ENCODE measurements at places on chromosomes 1 and 21. TPM values are rescaled to one million over a fixed set of nuclear protein-coding genes. Genes with fewer than 3 reads are reported as not detected.
A peak's percentile ranks its signal among the peaks of the same experiment; 100 is the strongest.

GRCh38 chr1:189374816-189375215 is 1102.8 kb downstream of the BRINP3 start:
- H3K4me3 ChIP-seq = no peak overlapping the region
- no peak overlapping the region for H3K27ac ChIP-seq
- no peak for DNase-seq
- H3K4me1 ChIP-seq = no peaks in the 10 kb centered on the region

DNA sequence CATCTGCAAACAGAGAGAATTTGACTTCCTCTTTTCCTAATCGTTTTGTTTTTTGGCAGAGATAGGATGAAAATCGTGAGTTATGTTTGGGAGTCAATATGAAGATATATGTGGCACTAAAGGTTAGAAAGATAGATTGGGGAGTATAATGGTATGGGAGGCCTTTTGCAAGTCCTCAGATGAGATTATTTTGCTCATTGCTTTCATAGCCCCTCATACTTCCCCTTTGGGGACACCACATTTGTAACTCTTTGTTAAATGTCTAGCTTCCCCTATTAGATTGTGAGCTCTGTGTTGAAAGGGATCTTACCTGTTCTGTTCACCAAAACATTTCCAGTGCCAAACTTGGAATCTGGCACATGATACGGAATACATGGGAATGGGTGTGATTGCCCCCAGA is 30.2 kb downstream of the RAVER2 start:
- no peak overlapping the region for H3K4me3 ChIP-seq
- no peaks in the 10 kb centered on the region for H3K36me3 ChIP-seq
- no peaks in the 10 kb centered on the region for H3K4me1 ChIP-seq
- DNase-seq = no peak
- no peaks in the 10 kb centered on the region for H3K27me3 ChIP-seq

DNA sequence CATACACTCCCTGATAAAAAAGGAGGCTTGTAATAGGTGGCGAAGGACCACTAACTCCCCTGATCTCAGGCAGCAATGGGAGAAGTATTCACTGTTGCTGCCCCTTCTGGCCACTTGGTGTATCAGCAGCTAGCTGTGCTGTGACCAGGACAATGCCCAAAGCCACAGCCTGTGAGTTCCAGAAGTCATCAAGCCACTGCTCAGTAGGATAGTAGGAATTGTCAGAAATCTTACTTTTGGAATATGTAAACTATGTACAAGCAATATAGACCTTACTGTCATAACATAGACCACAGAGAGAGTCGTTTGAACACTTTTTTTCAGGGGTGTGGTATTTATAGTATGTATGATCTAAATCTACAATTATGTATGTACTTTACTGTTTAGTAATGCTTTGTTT is 248.3 kb upstream of the CAMK1G start:
- H3K4me1 ChIP-seq = no peaks in the 10 kb centered on the region
- peak; percentile 50 for DNase-seq
- no peaks in the 10 kb centered on the region for H3K36me3 ChIP-seq
- H3K27me3 ChIP-seq = no peaks in the 10 kb centered on the region
- no peak overlapping the region for H3K27ac ChIP-seq

- no peaks in the 10 kb centered on the region for H3K4me1 ChIP-seq
- no peaks in the 10 kb centered on the region for H3K27me3 ChIP-seq
- H3K36me3 ChIP-seq = no peaks in the 10 kb centered on the region
- no peak overlapping the region for H3K4me3 ChIP-seq
Observed at GRCh38 chr1:30450148-30450817, 273.1 kb downstream of the MATN1 start.

GRCh38 chr1:84424513-84425149 is 26.3 kb downstream of the DNASE2B start:
- H3K27ac ChIP-seq = no peak overlapping the region
- H3K27me3 ChIP-seq = no peaks in the 10 kb centered on the region
- no peaks in the 10 kb centered on the region for H3K4me1 ChIP-seq
- no peak for DNase-seq
- no peaks in the 10 kb centered on the region for H3K36me3 ChIP-seq
- H3K4me3 ChIP-seq = no peak overlapping the region

GRCh38 chr1:113874012-113874879 is 2.7 kb upstream of the PTPN22 start:
- H3K27me3 ChIP-seq = no peaks in the 10 kb centered on the region
- H3K4me3 ChIP-seq = no peak overlapping the region
- DNase-seq = no peak
- no peaks in the 10 kb centered on the region for H3K36me3 ChIP-seq

- H3K4me3 ChIP-seq = no peak overlapping the region
- H3K27ac ChIP-seq = no peak overlapping the region
- DNase-seq = no peak
- no peaks in the 10 kb centered on the region for H3K27me3 ChIP-seq
Observed at GRCh38 chr1:27719286-27720251, 6.2 kb upstream of the FAM76A start.

- H3K4me1 ChIP-seq = peaks cover 26% of the 10 kb centered on the region
- no peaks in the 10 kb centered on the region for H3K27me3 ChIP-seq
- no peak overlapping the region for H3K27ac ChIP-seq
- no peaks in the 10 kb centered on the region for H3K36me3 ChIP-seq
- H3K4me3 ChIP-seq = no peak overlapping the region
Observed at GRCh38 chr1:45542591-45542990, 8.0 kb upstream of the AKR1A1 start.

GRCh38 chr1:37485902-37486679 is 11.7 kb downstream of the ZC3H12A start:
- H3K4me1 ChIP-seq = peaks cover 24% of the 10 kb centered on the region
- peak overlapping the region; percentile 49 for H3K27ac ChIP-seq
- H3K27me3 ChIP-seq = no peaks in the 10 kb centered on the region
- no peak for DNase-seq

- H3K4me1 ChIP-seq = no peaks in the 10 kb centered on the region
- no peak overlapping the region for H3K4me3 ChIP-seq
- DNase-seq = no peak
- no peaks in the 10 kb centered on the region for H3K36me3 ChIP-seq
Observed at GRCh38 chr1:237306726-237307125, 264.7 kb downstream of the RYR2 start.

GRCh38 chr1:159987186-159987585 is 33.1 kb upstream of the SLAMF9 start:
- no peak overlapping the region for H3K4me3 ChIP-seq
- DNase-seq = no peak
- no peaks in the 10 kb centered on the region for H3K27me3 ChIP-seq
- H3K27ac ChIP-seq = no peak overlapping the region
- no peaks in the 10 kb centered on the region for H3K36me3 ChIP-seq

- no peaks in the 10 kb centered on the region for H3K27me3 ChIP-seq
- no peak overlapping the region for H3K27ac ChIP-seq
- H3K36me3 ChIP-seq = no peaks in the 10 kb centered on the region
- H3K4me3 ChIP-seq = no peak overlapping the region
- H3K4me1 ChIP-seq = no peaks in the 10 kb centered on the region
Observed at GRCh38 chr1:160971618-160972056, 17.0 kb upstream of the ITLN2 start.

DNA sequence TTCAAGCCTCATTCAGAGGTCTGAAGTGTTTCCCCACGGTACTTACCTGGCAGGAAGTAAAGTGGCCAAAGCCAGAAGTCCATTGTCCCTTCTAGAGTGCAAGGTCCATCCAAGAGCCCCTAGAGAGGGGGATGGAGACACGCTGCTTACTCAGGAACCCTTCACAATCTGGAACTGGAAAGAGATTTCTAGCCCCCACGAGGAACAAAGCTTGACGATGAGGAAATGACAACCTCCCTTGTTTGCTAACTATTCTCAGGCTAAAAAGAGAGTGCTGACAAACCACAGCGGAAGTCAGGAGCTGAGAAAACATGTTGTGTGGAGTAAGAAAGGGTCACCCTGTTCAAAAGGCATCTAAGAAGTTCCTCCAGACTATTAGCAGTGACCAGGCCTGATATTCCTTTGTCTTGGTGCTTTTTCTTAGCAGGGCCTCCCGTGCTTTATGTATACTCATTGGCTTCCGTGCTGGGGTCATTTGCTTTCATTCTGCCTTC is at the start of gene FCMR:
TSS of gene FCMR (minus strand) at position 170 of the 494 bp plus-strand sequence. CDS start at position 83, 87 bp downstream.
- no peaks in the 10 kb centered on the region for H3K4me1 ChIP-seq
- H3K27ac ChIP-seq = peak within 1 kb of the TSS; percentile 24
- H3K27me3 ChIP-seq = no peaks in the 10 kb centered on the region
- no peak within 1 kb of the TSS for H3K4me3 ChIP-seq

- DNase-seq = no peak
- no peak overlapping the region for H3K4me3 ChIP-seq
- H3K36me3 ChIP-seq = no peaks in the 10 kb centered on the region
- no peaks in the 10 kb centered on the region for H3K27me3 ChIP-seq
Observed at GRCh38 chr1:219441884-219442283, 171.0 kb downstream of the ZC3H11B start.

- no peaks in the 10 kb centered on the region for H3K27me3 ChIP-seq
- no peaks in the 10 kb centered on the region for H3K4me1 ChIP-seq
- no peak overlapping the region for H3K4me3 ChIP-seq
Observed at GRCh38 chr1:151289991-151290708, 8.1 kb downstream of the ZNF687 start.

- no peaks in the 10 kb centered on the region for H3K36me3 ChIP-seq
- DNase-seq = no peak
- H3K4me1 ChIP-seq = no peaks in the 10 kb centered on the region
- no peaks in the 10 kb centered on the region for H3K27me3 ChIP-seq
- no peak overlapping the region for H3K4me3 ChIP-seq
Observed at GRCh38 chr21:42486531-42486930, 9.5 kb downstream of the RSPH1 start.

- no peaks in the 10 kb centered on the region for H3K36me3 ChIP-seq
- peaks cover 33% of the 10 kb centered on the region for H3K4me1 ChIP-seq
- peak; percentile 67 for DNase-seq
- H3K4me3 ChIP-seq = no peak overlapping the region
Observed at GRCh38 chr1:164659621-164660411, 100.8 kb downstream of the PBX1 start.

DNA sequence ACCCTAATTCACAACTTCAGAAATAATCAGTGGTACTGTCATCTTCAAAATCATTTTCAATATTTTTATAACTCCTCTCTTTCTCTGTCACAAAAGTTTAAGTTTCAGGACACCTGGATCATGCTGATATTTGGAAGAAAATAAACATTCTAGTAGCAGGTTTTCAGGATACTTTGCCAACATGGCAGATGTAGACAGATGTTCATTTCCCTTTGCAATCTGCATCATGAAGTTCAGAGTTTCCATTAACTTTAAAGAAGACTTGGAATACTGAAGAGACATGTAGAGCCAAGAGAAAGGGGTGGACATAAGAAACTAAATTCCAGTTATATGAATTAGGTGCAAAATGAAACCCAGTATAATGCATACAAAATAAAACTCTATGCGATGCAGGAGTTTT is 218.1 kb downstream of the USH2A start:
- no peaks in the 10 kb centered on the region for H3K36me3 ChIP-seq
- no peaks in the 10 kb centered on the region for H3K27me3 ChIP-seq
- H3K4me1 ChIP-seq = no peaks in the 10 kb centered on the region
- DNase-seq = no peak
- no peak overlapping the region for H3K27ac ChIP-seq

DNA sequence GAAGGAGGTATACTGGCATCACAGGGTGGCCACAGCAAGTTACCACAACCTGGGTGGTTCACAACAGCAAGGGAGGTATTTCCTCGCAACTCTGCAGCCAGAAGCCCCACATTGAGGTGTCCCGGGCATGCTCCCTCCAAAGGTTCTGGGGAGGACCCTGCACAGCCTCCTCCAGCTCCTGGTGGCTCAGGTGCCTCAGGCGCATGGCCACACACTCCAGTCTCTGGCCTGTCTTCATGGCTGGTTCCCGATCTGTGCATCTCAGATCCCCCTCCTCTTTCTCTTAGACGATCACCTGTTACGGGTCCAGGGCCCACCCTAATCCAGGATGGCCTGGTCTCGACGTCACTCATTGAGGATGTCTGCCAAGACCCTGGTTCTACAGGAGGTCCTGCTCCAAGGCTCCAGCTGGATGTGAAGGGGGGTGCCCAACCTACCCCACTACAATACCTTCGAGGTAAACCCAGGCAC is 6.7 kb upstream of the ARF1 start:
- no peaks in the 10 kb centered on the region for H3K36me3 ChIP-seq
- no peak for DNase-seq
- no peak overlapping the region for H3K4me3 ChIP-seq
- H3K27ac ChIP-seq = no peak overlapping the region
- no peaks in the 10 kb centered on the region for H3K4me1 ChIP-seq
- H3K27me3 ChIP-seq = no peaks in the 10 kb centered on the region

- H3K36me3 ChIP-seq = peaks cover 8% of the 10 kb centered on the region
- no peak overlapping the region for H3K4me3 ChIP-seq
- no peak overlapping the region for H3K27ac ChIP-seq
Observed at GRCh38 chr1:150072959-150073358, 5.4 kb downstream of the VPS45 start.

DNA sequence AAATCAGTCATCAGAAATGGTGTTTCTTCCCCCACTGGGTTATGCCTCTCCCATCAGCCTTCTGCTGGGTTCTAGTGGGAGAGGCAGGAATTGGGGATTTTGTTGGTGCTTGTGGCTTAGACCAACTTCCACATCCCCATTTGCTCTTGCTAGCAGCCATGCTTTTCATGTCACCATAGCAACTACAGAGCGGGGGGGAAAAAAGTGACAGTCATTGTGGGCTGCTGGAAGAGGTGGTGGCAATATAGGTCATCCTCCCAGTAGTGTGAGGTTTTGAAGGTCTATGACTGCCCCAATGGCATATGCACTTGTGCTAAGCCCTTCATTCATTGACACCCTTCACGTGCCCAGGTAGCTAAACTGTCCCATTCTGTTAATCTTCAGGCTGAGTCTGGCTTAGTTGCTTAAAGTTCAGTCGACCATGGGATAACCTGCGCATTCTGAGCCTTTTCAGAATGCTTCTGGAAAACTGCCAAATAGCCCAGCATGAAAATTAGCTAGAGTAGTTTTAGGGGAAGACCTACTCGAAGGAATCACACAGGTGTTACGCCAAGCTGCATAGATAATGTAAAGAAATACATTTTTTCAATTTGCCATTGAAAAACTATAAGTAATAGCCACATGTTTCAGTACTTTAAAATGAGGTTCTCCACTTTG is 53.7 kb upstream of the ZNF326 start:
- no peaks in the 10 kb centered on the region for H3K36me3 ChIP-seq
- no peaks in the 10 kb centered on the region for H3K27me3 ChIP-seq
- no peak overlapping the region for H3K4me3 ChIP-seq
- peaks cover 49% of the 10 kb centered on the region for H3K4me1 ChIP-seq
- H3K27ac ChIP-seq = no peak overlapping the region

The HHAT gene
- 15.9 TPM for total RNA-seq

The OR6K3 gene
- not detected for total RNA-seq

The TMEM269 gene
- 2.6 TPM for total RNA-seq

The SPATA17 gene
- total RNA-seq = 1.2 TPM

The B3GALT2 gene
- total RNA-seq = 0.67 TPM

The HPDL gene
- 1.5 TPM for total RNA-seq

The ZP4 gene
- not detected for total RNA-seq

The C1orf141 gene
- total RNA-seq = not detected

The DPYD gene
- 27.3 TPM for total RNA-seq

The CD1E gene
- not detected for total RNA-seq

The DMAP1 gene
- total RNA-seq = 68.8 TPM

The CFHR1 gene
- total RNA-seq = not detected
